GM19239 (cell line): ENCODE measurements at places on chromosomes 3 and 15.

DNA sequence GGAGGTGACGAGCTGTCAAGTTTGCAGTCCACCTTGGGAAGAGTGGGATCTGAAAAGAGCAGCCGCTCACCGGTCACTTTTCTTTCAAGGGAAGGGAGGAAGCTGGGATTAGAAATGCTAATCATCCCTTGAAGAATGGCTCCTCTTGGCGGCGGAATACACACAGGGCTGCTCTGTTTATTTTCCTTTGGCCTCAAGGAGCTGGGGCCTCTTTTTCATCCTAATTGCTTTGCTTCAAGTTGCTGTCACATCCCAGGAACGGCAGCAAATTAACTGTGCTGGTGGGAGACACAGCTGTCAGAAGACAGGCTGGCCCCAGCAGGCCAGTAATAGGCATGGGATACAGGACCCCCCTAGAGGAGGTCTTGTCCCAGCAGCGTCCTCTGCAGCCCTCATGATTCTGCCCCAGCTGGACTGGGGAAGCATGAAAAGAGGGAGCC lies 6.7 kb downstream of the KBTBD13 start:
- DNase-seq: no peak

- DNase-seq: peak; percentile 17
These were observed 53.9 kb downstream of the RLBP1 start for GRCh38 chr15:89167267-89168176.

DNA sequence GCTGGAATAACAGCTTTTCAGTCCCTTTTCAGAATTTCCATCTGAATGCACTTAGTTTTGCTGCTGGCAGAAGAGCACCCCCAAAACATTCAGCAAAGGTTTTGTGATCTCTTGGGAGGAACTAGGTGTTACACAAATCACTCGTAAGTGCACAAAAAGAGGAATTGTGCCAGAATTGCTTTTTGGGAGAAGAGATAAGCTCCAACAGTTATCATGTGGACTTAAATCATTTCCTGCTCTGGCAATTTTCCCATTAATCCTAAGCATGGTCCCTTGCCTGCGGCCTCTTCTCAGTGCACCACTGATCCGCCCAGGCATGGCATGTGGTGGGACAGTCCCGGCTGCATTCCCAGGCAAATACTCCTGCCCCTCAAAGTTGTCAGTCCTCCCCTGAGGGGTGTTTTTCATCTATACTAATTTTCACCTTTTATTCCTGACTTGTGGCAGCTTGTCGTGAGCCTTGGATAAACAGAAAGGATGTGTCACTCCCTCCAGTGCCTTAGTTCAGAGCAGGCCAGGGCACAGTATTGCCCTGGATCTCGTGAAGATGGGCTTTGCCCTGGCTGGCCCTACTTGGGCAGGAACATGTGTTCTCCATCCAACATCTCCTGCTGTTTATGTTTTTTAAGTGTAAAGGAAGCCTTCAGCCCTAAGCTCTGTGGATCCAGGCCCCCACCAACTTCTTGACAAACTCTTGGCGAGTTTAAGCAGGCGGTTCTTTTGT lies 44.6 kb upstream of the VILL start:
- DNase-seq: no peak

GRCh38 chr15:63918317-63918672 lies 84.5 kb upstream of the HERC1 start:
- no peak for DNase-seq

- no peak for DNase-seq
These were observed 30.5 kb upstream of the TMEM42 start for GRCh38 chr3:44831232-44831631.

GRCh38 chr3:37969596-37970100 lies 20.9 kb upstream of the VILL start:
- DNase-seq: no peak

GRCh38 chr3:72102112-72102616 lies 317.2 kb upstream of the PROK2 start:
- no peak for DNase-seq

- no peak for DNase-seq
These were observed 65.4 kb upstream of the CGNL1 start for GRCh38 chr15:57310876-57311275.

DNA sequence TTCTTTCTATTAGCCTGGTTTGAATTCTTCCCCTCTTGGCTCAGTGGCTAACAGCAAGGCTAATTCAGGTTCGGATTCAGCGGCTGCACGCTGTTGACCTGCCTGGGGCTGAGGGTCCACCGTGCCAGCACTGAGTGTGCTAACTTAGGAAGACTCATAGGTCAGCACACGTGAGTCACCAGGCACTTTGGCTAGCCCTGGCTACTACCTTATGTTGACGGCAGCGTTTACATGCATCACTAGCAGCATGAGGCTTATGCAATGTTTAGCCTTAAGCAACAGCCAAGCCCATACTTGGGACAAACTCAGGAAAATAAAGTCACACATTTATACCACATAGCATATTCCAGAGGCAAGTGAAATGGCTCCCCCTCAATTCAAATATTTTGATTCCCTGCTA lies 137.7 kb downstream of the RAB11A start:
- DNase-seq: no peak

- no peak for DNase-seq
These were observed 68.7 kb downstream of the SLTM start for GRCh38 chr15:58864602-58865424.

- DNase-seq: no peak
These were observed 33.7 kb upstream of the TMC3 start for GRCh38 chr15:81407718-81408117.

DNA sequence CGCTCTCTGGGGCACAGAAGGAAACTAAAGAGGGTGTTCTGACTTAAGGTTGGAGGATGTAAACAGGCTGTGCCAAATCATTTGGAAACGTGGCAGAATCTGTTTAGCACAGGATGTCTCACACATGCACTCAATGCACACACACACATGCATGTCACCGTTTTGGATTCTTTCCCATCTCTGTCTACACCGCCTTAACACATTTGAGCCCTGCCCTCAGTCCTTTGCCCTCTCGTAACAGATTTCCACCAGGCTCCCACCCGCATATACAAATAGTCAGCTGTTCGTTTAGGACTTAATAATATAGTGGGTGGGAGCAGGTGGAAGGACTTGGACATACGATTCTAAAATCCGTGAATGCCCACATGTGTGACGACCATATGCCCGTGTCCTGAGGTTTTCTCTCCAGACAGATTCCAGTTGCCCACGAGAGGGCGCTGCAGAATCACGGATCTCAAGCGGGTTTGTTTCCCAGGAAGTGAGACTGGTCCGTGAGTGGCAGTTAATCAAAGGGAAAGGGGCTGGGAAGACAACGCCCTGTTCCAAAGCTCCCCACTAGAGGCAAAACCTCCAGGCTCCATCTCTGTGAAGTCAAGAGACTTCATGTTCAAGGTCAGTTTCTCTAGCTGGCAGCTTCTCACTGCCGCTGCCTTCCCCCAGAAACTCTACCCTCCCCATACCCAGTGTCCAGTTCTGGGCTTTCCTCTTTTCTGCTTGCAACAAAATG lies 44.5 kb downstream of the NOX5 start:
- DNase-seq: peak; percentile 69
